Dorsolateral prefrontal cortex (tissue), 122 donors: ENCODE measurements at places on chromosomes 16 and 17. TPM values are rescaled to one million over a fixed set of nuclear protein-coding genes. Genes with fewer than 3 reads are reported as not detected.

CPNE7 gene
- 21.6 TPM for total RNA-seq

DNA sequence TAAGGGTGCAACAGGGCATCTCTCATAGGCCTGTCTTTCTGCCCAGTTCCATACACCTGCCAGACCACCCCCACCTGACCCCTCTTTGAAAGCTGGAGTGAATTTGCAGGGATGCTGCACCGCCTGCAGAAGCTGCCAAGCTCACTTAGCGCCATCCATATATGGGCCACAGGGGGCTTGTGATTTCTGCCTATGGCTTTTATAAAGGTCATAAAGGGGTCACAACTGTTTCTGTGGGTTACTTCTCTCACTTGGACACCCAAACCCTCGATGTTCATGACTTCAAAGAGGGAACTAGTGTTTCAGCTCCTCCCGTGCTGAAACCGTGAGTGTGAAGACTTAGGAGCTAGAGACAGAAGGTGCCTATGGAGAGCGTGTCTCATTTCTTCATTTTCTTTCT is 23.9 kb upstream of the MEAK7 start:
- DNase-seq, result no peak

GRCh38 chr17:38867179-38867967 is 2.5 kb upstream of the LASP1 start:
- DNase-seq, result peak; percentile 71

GRCh38 chr16:62363501-62363900 is 327.3 kb upstream of the CDH8 start:
- DNase-seq, result no peak

- DNase-seq, result no peak
These were observed 28.6 kb downstream of the GTF3C1 start for GRCh38 chr16:27520982-27521673.

DNA sequence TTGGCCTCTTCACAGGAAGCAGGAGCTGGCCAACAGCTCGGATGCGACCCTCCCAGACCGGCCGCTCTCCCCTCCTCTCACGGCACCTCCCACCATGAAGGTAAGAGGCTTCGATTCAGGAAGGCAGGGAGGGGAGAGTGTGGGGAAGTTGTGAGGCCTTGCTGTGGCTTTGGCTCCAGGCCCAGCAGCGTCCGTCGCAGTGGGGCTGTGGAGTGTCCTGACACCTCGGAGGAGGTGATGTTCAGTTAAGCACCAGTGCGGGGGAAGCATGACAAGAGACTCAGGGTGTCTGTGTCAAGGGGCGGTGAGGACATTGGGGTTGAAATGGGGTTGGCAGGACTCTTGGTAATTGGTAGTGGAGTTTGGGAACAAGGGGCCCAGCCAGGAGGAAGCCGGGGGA is 109.0 kb downstream of the RAP1GAP2 start:
- no peak for DNase-seq
